SJSA1 (cell line): ENCODE measurements at places on chromosomes 2 and 18.
A peak's percentile ranks its signal among the peaks of the same experiment; 100 is the strongest.

DNA sequence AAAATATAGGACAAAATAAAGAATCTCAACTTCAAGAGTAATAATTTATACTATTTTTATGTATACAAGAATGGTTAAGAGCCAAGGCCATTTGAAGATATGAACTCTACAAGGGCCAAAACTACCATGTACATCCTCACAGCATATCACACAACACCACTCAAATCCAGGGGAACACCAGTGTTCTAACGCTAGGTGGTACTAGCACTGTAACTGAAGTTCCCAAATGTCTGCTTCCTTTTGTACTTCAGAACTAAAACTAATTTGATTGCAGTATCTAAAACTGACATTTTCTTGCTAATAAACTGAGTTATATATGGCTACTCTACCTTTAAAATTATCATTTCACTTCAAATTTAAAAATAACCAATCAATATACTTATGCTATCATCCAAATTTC, 47.0 kb downstream of the REV1 start:
- H3K27me3 ChIP-seq: no peaks in the 10 kb centered on the region
- no peak overlapping the region for H3K4me3 ChIP-seq
- H3K27ac ChIP-seq: no peak overlapping the region
- H3K36me3 ChIP-seq: peaks cover 49% of the 10 kb centered on the region
- DNase-seq: no peak

DNA sequence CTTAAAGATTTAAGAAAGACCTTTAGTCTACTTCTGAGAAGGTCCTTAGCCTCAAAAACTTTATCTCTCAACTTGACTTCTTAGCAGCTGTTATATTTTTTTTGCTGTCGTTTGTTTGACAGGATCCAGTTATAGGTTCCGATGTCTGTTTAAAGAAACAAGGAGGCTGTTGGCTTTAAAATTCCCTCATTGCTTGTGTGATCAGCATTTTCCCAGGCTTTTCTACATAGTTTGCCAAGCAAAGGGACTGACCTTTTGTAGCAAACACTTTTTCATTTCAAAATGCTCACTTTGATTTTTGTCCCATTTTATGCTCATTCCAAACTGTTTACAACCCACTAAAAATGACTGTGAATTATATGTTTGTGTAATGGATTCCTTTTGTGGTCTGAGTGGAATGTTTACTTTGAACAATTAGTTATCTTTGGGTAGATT, 394.9 kb downstream of the ARHGAP15 start:
- H3K36me3 ChIP-seq: no peaks in the 10 kb centered on the region
- peak overlapping the region; percentile 72 for H3K27ac ChIP-seq
- peaks cover 28% of the 10 kb centered on the region for H3K4me1 ChIP-seq
- H3K4me3 ChIP-seq: no peak overlapping the region
- H3K27me3 ChIP-seq: no peaks in the 10 kb centered on the region
- peak; percentile 55 for DNase-seq

DNA sequence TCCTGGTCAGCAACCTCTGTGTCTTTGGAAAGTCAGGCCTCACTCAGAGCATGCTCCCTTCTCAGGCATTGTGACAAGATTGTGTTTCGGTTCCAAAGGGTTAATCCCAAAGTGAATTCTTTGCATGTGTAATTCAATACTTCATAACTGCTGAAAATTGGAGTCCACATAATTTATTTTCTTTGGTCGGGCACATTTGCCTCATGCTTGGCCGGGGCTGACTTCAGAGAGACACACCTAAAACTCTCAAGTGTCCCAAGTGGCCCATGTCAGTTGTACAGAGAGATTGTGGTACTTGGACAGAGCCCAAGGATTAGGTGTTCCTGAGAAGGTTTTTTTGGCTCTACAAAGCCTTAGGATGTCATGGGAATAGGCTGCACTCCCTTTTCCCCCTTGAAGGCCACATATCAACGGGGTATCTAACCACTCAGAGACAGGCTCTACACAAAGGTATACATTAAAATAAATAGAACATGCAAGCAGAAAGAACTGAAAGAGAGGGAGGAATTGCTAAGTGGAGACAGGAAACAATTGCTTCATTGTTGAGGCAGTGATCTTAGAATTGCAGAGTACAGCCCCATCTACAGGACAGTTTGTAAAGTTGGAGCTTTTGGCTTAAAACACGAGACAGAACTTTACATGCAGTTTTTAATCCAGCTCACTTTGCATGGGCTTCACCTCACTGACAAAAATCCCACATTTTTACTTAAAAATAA, 1232.3 kb upstream of the ZEB2 start:
- peaks cover 23% of the 10 kb centered on the region for H3K4me1 ChIP-seq
- H3K27ac ChIP-seq: peak overlapping the region; percentile 64
- H3K4me3 ChIP-seq: no peak overlapping the region
- DNase-seq: peak; percentile 74
- no peaks in the 10 kb centered on the region for H3K36me3 ChIP-seq

DNA sequence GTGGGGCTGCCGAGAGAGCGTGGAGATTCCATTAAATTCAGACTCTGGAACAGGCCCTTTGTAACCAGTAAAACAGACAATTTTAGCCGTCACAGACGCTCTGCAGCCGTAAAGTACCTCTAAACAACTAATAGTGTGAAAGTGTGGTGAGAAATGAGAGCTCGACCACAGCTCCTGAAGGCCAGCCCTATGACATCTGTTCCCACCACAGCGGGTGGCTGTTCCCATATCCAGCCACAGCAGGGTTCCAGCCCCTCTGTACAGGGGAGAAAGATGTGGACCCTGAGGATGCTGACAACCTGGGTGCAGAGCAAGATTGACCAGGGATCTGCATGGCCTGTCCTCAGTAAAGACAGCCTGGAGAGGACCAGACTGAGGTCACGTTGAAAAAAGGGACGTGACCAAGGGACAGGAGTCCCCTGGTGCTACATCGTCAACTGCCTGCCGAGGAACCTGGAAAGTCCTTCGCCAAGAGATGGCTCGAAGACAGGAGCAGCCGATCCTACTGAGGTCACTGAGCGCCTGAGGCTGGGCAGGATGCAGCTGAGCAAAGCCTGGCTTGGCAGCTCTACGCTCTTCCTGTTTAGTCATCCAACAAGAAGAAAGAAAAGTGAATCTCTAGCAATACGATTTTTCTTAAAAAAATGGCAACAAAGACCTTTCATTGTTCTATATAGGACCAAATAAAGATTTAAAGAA, 831.7 kb downstream of the RNF144A start:
- no peaks in the 10 kb centered on the region for H3K27me3 ChIP-seq
- DNase-seq: no peak
- no peaks in the 10 kb centered on the region for H3K4me1 ChIP-seq
- no peak overlapping the region for H3K4me3 ChIP-seq
- H3K36me3 ChIP-seq: no peaks in the 10 kb centered on the region

DNA sequence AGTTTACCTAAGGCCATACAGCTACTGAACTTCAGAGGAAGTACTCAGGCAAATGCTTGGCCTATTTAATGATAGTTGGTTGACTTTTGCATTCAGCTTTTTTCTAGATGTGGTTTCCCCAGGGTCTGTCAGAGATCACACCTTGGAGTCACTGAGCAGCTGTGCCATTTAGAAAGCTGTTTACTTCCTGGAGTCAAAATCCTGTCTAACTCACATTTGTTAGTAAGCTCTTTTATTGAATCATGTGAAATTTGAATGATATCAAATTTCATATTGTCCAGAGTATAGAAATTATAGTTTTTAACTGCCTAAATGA, 7.6 kb upstream of the TRIB2 start:
- no peaks in the 10 kb centered on the region for H3K36me3 ChIP-seq
- no peak for DNase-seq
- no peak overlapping the region for H3K27ac ChIP-seq
- H3K4me1 ChIP-seq: peaks cover 2% of the 10 kb centered on the region
- H3K4me3 ChIP-seq: no peak overlapping the region

GRCh38 chr2:12928775-12929401, 212.2 kb downstream of the TRIB2 start:
- DNase-seq: no peak
- no peaks in the 10 kb centered on the region for H3K36me3 ChIP-seq
- no peak overlapping the region for H3K27ac ChIP-seq
- peaks cover 24% of the 10 kb centered on the region for H3K4me1 ChIP-seq
- no peak overlapping the region for H3K4me3 ChIP-seq

DNA sequence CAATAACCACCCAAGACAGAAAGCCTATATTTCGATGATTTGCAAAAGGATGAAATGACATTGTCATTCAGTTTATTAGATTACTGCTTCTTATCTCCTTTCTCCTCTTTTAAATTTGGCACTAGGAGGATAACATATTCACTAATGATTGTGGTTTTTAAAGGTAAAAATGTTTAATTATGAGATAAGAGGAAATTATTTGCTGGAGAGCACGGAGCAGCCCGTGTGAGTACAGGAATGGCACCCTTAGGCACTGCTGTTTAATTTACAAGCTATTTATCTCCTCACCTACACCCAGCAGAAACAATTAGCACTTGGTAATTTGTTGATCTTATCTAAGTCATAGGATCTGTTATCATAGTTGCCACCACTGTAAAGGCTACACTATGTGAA, 87.4 kb upstream of the SP3 start:
- H3K4me3 ChIP-seq: no peak overlapping the region
- no peaks in the 10 kb centered on the region for H3K27me3 ChIP-seq
- no peak for DNase-seq
- H3K36me3 ChIP-seq: no peaks in the 10 kb centered on the region
- H3K27ac ChIP-seq: peak overlapping the region; percentile 87

GRCh38 chr18:24782566-24782965, 322.1 kb downstream of the HRH4 start:
- H3K27ac ChIP-seq: no peak overlapping the region
- H3K4me1 ChIP-seq: no peaks in the 10 kb centered on the region
- H3K27me3 ChIP-seq: no peaks in the 10 kb centered on the region

GRCh38 chr2:204452464-204453023, 92.7 kb upstream of the PARD3B start:
- no peak overlapping the region for H3K4me3 ChIP-seq
- H3K27me3 ChIP-seq: no peaks in the 10 kb centered on the region
- H3K4me1 ChIP-seq: peaks cover 28% of the 10 kb centered on the region
- peak overlapping the region; percentile 90 for H3K27ac ChIP-seq
- no peaks in the 10 kb centered on the region for H3K36me3 ChIP-seq
- DNase-seq: peak; percentile 98

DNA sequence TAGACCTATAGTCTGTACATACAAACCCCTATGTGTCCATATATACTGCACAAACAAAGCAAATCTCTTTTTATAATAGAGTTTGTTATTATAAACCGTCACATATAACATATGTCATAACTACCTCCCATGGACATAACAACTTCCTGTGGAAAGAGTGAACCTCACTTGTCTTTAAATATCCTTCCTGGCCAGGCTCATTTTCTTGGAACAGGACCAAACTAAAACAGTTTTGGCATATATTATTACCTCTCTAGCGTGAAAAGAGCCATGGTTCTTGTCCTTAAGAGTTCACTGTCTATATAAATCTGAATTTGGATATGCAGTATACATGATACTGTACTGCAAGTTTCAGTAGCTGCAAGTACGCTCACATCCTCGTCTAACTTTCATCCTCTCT, 28.3 kb upstream of the DNAJC27 start:
- DNase-seq: no peak
- no peak overlapping the region for H3K27ac ChIP-seq
- H3K4me1 ChIP-seq: no peaks in the 10 kb centered on the region
- H3K27me3 ChIP-seq: no peaks in the 10 kb centered on the region
- no peaks in the 10 kb centered on the region for H3K36me3 ChIP-seq
- H3K4me3 ChIP-seq: no peak overlapping the region

DNA sequence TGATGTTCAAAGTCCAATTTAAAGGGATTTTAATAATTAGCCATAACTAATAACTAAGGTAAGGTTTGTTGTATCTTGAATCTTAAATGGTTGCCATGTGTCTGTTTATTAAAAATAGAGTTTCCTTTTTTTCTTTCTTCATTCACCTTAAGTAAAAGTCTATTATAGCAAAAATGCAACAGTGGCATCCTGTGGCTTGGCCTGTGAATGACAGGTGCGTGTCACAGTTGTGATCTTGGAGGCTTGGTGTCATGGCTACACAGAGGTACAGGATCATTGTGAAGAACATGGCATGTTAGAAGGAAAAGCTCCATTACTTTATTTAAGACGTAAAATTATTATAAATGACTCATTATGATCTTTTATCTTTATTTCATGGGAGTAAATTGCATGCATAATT, 246.1 kb downstream of the BCL2 start:
- H3K4me1 ChIP-seq: peaks cover 9% of the 10 kb centered on the region; the same call in 1 of the 2 replicates
- no peaks in the 10 kb centered on the region for H3K36me3 ChIP-seq
- no peak overlapping the region for H3K27ac ChIP-seq
- no peak for DNase-seq

- no peaks in the 10 kb centered on the region for H3K36me3 ChIP-seq
- DNase-seq: no peak
- no peak overlapping the region for H3K27ac ChIP-seq
- no peaks in the 10 kb centered on the region for H3K27me3 ChIP-seq
Measured at GRCh38 chr18:13441736-13442135, 223.2 kb downstream of the LDLRAD4 start.

DNA sequence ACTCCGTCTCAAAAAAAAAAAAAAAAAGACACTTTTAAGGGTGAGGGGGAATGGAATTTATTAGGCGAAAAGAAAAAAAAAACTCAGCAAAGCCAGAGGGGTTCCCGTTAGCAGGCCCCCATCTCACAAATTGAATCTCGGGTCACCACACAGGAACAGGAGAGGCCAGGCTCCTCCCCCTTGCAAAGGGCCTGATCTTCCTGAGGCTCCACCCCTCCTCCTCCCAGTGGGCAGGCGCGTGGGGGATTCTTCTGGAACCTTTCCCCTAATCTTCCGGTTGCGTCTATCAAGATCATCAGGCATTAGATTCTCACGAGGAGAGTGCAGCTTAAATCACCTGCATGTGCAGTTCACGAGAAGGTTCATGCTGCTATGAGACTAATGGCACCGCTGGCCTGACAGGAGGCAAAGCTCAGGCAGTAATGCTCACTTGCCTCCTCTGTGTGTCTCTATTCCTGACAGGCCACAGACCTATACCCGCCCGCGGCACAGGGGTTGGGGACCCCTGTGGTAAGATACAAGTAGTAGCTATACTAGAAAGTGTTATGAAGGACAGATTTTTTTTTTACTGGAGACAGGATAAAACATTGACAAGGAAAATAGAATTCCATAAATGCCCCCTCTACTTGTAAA, 45.8 kb downstream of the TAF4B start:
- no peaks in the 10 kb centered on the region for H3K27me3 ChIP-seq
- DNase-seq: no peak
- H3K36me3 ChIP-seq: no peaks in the 10 kb centered on the region
- no peak overlapping the region for H3K4me3 ChIP-seq
- H3K4me1 ChIP-seq: no peaks in the 10 kb centered on the region
- H3K27ac ChIP-seq: no peak overlapping the region

DNA sequence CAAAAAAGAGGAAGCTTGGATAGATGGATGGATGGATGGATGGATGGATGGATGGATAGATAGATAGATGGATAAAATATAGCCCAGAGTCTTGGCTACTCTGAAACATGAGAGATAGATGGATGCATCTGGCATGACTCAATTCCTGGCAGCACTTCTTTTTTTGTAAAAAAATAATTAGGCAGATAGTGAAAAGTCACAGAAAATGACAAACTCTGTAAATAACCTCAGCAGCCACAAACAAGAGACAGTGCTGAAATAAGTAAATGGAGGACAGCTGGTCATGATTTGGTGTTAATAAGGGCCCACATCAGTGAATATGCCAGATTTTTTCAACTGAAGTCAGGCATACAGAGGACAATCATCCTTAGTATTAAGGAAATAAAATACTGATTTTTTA, 585.0 kb upstream of the GCFC2 start:
- H3K4me3 ChIP-seq: no peak overlapping the region
- no peaks in the 10 kb centered on the region; the same call in 1 of the 2 replicates for H3K27me3 ChIP-seq
- no peak overlapping the region for H3K27ac ChIP-seq
- H3K36me3 ChIP-seq: no peaks in the 10 kb centered on the region
